ENCODE measurements at places on chromosomes 2 and 18. TPM values are rescaled to one million over a fixed set of nuclear protein-coding genes. Genes with fewer than 3 reads are reported as not detected.

Gene ANKRD62
- not detected for total RNA-seq

Gene ALK
- total RNA-seq: under 0.01 TPM

Gene PPM1B
- 27.3 TPM for total RNA-seq

Gene SEPTIN10
- 63.4 TPM for total RNA-seq

Gene EN1
- not detected for total RNA-seq

Gene CCDC102B
- 45.7 TPM for total RNA-seq
